Stomach (tissue), 19 donors: ENCODE measurements at places on chromosomes 6 and 20.
A peak's percentile ranks its signal among the peaks of the same experiment; 100 is the strongest.

GRCh38 chr6:82385961-82386360 is 22.3 kb downstream of the TPBG start:
- peak; percentile 36 for DNase-seq

DNA sequence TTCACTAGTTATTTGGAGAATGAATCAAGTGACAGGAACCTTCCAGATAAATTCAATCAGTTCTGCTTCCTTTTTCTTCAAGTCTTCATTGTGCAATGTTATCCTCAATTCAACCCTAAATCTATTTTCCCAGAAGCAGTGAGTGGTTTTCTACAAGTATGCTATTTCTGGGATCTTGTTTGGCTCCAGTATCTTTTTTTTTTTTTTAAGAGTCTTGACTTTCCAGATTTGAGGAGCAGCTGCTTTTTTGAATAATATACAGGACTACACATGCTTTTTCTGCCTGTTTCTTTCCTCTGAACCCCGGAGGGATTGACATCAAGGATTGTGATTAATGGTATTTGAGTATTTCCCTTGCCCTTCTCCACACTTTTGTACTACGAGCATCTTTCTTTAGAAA is 339.2 kb upstream of the JAG1 start:
- no peak for DNase-seq

- no peak for DNase-seq
These were observed 140.3 kb downstream of the BCAS1 start for GRCh38 chr20:53929974-53930650.

- DNase-seq, result no peak
These were observed 27.2 kb upstream of the BRPF3 start for GRCh38 chr6:36169023-36170007.

GRCh38 chr6:52990342-52990741 is 4.7 kb downstream of the GSTA4 start:
- DNase-seq, result peak; percentile 32

GRCh38 chr20:21562656-21563055 is 48.8 kb upstream of the NKX2-2 start:
- DNase-seq, result no peak

GRCh38 chr6:63732336-63732735 is 96.7 kb downstream of the PHF3 start:
- no peak for DNase-seq

GRCh38 chr6:90765895-90766294 is 179.0 kb upstream of the MAP3K7 start:
- no peak for DNase-seq
